Airway epithelial cell (primary cell): ENCODE measurements at places on chromosomes 5 and 9. TPM values are rescaled to one million over a fixed set of nuclear protein-coding genes. Genes with fewer than 3 reads are reported as not detected.

The IFNE gene
- 2.9 and 3.5 TPM in 2 replicates for total RNA-seq

The C9orf153 gene
- total RNA-seq, result not detected in 2 replicates

The LAMC3 gene
- 0.07 TPM in 1 of 2 replicates, not detected in the other for total RNA-seq

The SOX30 gene
- total RNA-seq, result not detected in 2 replicates

The TRIM36 gene
- 0.23 and 0.42 TPM in 2 replicates for total RNA-seq

The CBY3 gene
- not detected in 2 replicates for total RNA-seq

The TMEM232 gene
- 0.19 and 0.28 TPM in 2 replicates for total RNA-seq

The IFNB1 gene
- not detected in 2 replicates for total RNA-seq
